ENCODE measurements at places on chromosomes 5 and 9.

- no peak for DNase-seq
- H3K27ac ChIP-seq = no peak overlapping the region
- H3K4me3 ChIP-seq = no peak overlapping the region
- no peaks in the 10 kb centered on the region for H3K36me3 ChIP-seq
- H3K27me3 ChIP-seq = peaks cover 12% of the 10 kb centered on the region
Measured at GRCh38 chr9:70479880-70480291, 65.4 kb upstream of the KLF9 start.

DNA sequence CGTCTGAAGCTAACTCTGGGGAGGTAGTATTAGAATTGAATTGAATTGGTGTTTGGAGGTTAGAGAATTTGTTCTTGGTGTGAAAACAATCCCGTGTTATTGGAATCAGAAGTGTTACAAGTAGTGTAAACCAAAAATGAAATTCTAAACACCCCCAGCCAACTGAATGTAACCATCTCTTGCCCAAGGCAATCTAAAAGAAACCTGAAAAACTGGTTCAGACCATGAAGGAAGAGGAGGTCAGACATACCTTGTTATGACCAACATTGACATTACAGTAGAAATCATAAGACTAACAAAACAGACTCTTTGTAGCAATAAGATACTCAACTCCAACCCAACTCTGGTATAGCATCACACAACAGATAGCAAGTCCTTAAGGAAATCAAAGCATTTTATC is 159.0 kb downstream of the TUSC1 start:
- H3K27ac ChIP-seq = no peak overlapping the region
- H3K36me3 ChIP-seq = no peaks in the 10 kb centered on the region
- H3K4me1 ChIP-seq = no peaks in the 10 kb centered on the region
- no peak for DNase-seq
- no peaks in the 10 kb centered on the region for H3K27me3 ChIP-seq

GRCh38 chr5:143229896-143230675 is 173.4 kb downstream of the NR3C1 start:
- peak overlapping the region; percentile 94 for H3K27ac ChIP-seq
- H3K4me1 ChIP-seq = peaks cover 18% of the 10 kb centered on the region
- H3K36me3 ChIP-seq = no peaks in the 10 kb centered on the region
- peak overlapping the region; percentile 73 for H3K4me3 ChIP-seq

GRCh38 chr5:100787648-100788047 is 115.4 kb downstream of the ST8SIA4 start:
- no peak overlapping the region for H3K4me3 ChIP-seq
- H3K27me3 ChIP-seq = peaks cover 18% of the 10 kb centered on the region
- H3K36me3 ChIP-seq = peaks cover 5% of the 10 kb centered on the region
- H3K27ac ChIP-seq = no peak overlapping the region
- H3K4me1 ChIP-seq = no peaks in the 10 kb centered on the region
